Astrocyte (in vitro differentiated cells and primary cell): ENCODE measurements at places on chromosomes 13 and 19.

GRCh38 chr13:50810998-50811397, 32.5 kb downstream of the DLEU7 start:
- no peak for DNase-seq

DNA sequence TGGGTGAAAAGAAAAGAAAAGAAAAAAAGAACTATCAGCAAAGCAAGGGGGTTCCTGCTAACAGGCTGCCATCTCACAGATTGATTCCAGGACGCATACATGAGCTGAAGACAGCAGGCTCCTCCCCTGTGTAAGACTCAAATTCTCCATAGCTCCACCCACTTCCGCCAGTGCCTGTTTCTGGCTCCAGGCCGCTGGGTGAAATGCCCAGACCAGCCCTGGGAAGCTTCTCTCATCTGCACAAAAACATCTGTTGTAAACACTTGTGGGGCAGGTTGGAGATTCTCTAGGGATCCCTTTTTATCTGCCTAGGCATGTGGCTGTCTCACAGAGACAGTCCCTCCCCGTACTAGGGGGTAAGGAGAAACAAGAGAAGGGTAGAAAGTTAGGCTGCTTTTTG, 1054.4 kb upstream of the SPRY2 start:
- DNase-seq: no peak

DNA sequence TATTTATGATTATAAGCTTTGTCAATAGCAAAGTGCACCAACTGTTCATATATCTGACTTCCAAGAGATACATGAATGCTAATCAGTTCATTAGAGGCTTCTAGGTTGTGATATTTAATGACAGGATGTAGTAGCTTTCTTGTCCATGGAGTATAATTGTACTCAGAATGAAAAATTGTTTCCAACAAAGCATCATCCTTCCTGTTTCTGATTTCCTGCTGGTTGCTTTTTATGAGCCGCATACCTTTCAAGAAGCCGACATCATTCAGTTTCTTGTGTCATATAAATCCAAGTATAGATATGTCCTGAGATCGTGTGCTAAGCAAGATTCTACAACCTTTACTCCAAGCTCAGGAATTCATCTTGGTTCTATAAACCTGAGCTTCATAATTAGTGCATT, 326.6 kb downstream of the DIAPH3 start:
- no peak for DNase-seq

DNA sequence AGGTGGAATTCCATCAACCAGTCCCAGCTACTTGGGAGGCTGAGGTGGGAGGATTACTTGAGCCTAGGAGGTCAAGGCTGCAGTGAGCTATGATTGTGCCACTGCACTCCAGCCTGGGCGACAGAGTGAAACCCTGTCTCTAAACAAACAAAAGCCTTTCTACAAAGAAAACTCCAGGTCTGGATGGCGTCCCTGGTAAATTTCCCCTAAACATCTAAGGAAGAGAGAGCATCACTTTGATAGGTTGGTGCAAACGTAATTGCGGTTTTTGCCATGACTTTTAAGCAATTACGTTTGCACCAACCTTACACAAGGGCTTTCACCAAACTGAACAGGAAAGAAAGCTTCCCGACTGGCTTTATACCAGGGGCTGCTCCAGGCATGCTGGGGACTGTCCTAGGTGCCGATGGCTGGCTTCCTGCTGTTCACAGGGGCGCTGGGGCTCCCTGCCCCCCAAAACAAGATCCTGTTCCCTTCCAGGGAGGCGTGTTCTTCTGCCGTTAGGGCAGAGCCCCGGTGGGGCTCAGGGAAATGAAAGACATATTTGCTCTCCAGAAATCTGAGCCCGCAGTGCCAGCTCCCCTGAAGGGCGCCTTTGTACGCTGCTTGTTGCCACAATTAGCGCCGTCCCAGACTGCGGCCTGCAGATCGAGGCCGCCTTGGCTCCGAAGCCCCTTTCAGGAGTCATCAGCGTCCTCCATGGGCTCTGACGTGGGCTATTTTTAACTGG, 38.7 kb upstream of the KLF2 start:
- peak; percentile 29 for DNase-seq

GRCh38 chr13:42328672-42329071, 56.7 kb downstream of the AKAP11 start:
- DNase-seq: no peak

DNA sequence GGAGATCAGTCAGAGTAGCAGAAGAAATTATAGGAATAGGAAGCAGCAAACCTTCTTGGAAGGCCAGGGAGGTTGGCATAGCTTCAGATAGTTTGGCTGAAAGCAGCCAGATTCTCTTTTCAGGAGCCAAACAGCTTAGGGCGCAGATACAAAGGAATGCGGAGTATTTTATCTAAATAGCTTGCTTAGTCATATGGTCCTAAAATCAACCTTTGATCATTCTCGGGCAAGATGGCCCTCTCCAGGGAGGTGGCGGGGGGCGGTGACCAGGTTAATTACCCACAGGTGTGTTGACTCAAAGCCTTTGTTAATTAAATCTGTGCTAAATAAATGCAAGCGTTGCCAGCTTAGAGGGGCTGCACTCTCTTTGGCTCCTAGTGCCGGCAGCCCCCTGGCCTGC, 12.5 kb upstream of the NCR1 start:
- no peak for DNase-seq

- peak; percentile 56 for DNase-seq
These were observed 92.1 kb downstream of the ATP11A start for GRCh38 chr13:112781881-112782361.
